LNCaP clone FGC (cell line): ENCODE measurements at places on chromosomes 4 and X.

DNA sequence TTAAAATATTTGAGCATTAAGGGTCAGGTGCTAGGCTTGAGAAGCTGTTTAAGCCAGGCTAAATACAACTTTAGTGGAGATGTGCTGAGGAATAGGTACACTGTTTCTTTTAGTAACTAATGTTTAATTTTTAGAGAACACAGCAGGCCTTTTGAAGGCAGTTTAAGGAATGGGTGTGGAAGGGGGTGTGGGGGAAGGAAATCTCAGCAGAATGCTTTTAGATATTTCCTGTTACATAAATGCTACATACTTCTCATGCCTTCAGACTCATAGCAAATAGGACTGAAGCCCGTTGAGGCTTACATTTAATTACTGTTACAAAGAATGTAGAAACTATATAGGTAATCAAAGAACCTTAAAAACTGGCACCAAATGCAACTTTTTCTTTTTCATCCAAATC is 66.3 kb downstream of the WWC2 start:
- no peak for DNase-seq

DNA sequence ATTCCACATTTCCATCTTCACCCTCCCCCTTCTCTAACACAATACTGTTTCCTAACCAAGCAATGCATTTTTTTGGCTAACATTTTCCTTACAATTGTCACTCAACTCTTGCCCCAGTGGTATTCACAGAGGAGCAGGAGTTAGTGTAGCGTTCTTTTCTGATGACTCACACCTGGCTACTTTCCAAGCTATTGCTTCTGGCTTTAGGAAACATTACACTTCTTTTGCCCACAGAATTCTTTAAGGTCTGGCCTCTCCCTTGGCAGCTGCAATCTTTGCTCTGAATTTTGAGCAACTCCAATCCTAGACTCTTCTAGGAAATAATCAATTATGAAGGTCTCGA is 27.5 kb upstream of the PDGFC start:
- DNase-seq, result no peak

GRCh38 chr4:76298227-76298626 is 8.3 kb upstream of the STBD1 start:
- no peak for DNase-seq

- DNase-seq, result no peak
Observed at GRCh38 chr4:180486342-180486741, 1756.9 kb upstream of the TENM3 start.

DNA sequence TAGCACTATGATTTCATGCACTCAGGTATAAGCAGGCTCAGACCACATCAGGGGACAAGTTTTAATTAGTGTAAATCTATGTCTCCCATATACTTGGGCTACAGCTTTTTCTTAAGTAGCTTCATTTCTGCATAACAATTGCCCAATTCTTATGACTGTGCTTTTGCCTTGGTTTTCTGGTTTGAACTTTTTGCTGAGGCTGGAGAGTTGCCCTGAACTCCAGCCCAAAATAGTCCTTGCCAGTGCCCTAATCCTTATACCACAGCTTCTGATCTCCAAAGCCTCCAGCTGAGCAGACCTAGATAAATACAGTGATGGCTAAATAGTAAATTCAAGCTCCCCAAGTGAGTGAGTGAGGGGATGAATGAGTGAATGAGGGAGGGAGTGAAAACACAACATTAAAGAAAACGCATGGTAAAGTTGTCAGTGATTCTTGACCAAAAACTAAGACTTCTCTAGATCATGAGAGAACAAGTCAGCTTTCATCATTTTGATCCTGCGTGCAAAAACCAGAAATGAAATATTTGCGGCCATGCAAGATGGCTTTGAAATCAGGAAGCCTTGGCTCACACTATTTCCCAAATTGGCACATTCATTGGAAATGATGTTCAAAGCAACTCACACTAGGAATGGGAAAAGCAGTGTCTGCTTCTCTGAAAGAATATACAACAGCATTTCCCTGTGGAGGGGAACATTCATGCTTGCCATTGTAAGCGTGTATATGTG is 437.1 kb upstream of the CTSO start:
- DNase-seq, result no peak

GRCh38 chrX:152072236-152072635 is 66.1 kb downstream of the MAGEA10 start:
- no peak for DNase-seq

DNA sequence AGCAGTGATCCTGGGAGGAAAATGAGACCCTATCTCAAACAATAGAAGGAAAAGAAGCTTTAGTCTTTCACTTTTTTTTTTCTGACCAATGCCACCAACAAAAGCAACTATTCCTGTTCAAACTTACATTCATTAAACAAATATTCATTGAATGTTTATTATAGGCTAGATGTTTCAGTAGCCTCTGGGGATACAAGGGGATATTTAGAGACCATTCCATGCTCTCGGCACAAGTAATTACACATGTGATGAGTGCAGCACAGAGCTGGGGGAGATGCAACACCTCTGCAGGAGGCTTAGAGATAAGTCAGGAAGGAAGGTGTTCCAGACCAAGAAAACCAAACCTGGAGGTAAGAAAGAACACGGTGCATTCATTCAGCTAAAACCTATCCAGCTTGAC is 68.3 kb downstream of the PALLD start:
- no peak for DNase-seq

GRCh38 chr4:107655289-107655688 is 64.7 kb downstream of the PAPSS1 start:
- no peak for DNase-seq

- no peak for DNase-seq
Observed at GRCh38 chrX:48600226-48600625, 2.9 kb downstream of the WDR13 start.

DNA sequence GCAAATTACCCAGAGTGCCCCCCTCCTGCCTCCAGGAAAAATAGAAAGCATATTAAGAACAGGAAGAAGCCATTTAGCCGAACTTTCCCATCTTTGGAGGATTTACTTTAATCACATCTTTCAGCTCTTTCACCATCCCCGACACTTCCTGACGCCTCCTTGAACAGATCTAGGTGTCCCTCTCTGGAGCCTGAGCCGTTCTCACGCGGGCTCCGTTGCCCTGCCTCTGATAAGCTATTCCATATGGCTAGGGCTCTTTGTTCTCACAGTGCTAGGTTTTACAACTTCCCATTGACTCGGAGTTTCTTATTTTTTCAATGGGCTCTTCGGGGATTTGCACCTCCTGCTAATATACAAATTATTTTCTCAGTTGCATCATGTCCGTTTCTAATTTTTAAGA is 82.1 kb upstream of the GPC4 start:
- DNase-seq, result no peak

DNA sequence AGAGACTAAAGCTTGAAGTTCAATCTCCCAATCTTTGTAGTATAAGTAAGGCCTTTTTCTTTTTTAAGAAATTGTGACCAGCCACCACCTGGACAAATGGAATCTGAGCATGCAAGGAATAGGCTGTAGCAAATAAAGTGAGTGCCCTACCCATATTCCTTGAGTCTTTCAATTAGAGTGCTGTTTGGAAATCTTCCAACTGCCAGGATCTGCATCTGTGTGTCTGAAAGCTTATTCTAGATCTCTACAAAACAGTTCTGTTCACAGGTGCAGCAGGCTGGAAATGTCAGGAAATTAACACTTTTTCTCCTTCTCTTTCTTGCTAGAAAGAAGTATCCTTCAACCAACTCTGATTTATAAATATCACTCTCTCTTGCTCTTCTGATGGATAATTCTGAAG is 76.7 kb upstream of the NDST3 start:
- no peak for DNase-seq

DNA sequence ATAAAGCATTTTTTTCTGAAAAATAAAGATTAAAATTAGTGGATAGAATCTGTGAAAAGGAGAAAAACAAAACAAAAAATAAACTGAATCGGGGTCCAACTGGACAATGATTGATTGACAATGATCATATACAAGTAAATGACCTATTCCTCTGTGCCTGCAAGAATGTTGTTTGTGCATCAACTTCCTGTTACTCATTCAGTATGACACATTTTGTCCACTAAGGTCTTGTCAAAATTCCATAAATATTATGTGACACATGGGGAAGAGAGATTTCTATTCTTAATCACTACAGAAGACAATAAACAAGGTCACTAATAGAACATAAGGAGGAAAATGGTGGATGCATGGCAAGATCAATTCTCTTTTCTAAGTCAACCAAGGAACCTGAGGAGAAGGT is 54.9 kb downstream of the F8 start:
- DNase-seq, result no peak

GRCh38 chr4:5128569-5128968 is 77.3 kb downstream of the STK32B start:
- no peak for DNase-seq

DNA sequence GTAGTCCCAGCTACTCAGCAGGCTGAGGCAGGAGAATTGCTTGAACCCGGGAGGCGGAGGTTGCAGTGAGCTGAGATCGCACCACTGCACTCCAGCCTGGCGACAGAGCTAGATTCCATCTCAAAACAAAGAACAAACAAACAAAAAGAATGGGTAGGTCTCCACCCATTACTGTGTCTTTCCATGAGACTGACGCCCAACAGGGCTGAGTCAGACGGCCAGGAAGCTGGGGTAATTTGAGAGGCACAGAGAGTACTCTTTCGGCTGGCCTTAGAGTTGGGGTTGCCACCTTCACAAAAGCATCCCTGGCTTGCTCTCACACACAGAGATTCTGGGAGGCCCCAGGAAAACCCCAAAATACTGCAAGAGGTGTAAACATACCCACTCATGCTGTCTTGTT is 72.0 kb upstream of the DHRSX start:
- DNase-seq, result no peak

- no peak for DNase-seq
Observed at GRCh38 chr4:138976526-138976925, 39.1 kb upstream of the NOCT start.

GRCh38 chr4:87209696-87210095 is 10.7 kb downstream of the KLHL8 start:
- DNase-seq, result no peak

- no peak for DNase-seq
Observed at GRCh38 chr4:96354036-96354712, 514.3 kb downstream of the PDHA2 start.

- DNase-seq, result no peak
Observed at GRCh38 chrX:5756616-5757015, 472.1 kb downstream of the NLGN4X start.

DNA sequence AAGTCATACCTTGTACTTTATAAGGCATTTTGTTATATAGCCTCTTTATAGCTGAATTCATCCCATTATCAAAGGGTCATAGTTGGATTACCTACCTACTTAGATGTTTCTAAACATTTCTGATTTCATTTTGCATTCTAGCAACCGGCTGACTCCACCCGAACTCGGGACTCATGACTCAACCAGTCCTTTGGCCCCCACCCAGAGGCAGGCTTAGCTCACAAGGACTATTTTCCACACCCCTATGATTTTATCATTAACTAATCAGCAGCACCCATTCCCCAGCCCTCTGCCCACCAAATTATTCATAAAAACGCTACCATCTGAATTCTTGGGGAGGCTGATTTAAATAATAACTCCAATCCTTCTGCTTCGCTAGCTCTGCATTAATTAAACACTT is 79.9 kb upstream of the EGFL6 start:
- no peak for DNase-seq

DNA sequence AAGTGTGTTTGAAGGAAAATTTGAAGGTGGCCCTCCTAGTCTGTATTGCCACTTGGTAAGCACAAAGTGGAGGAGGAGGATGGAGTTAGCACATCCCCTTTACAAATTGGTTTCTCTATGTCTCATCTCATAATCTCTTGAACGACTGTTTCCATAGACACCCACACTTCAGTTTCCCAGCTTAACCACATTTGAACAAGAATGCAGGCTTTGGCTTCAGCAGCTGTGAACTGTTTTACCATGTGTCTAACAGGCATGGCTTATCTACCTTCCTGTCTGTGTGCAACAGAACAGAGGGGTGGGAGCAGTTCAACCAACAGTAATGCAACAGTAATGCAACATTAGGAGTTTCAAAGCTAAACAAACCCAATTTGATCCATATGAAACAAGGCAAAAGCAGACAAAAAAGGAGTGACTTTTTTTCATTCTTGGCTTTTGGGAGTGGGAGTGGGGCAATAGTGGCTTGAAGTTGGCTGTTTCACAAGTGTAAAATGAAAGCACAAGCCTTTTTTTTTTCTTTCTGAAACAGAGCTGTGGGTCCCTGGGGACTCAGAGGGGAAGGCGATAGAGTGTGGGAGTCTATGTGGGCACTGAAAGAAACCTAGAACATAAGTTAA is 108.0 kb downstream of the ITM2A start:
- DNase-seq, result no peak

GRCh38 chrX:72604705-72605104 is 32.1 kb upstream of the HDAC8 start:
- DNase-seq, result no peak

DNA sequence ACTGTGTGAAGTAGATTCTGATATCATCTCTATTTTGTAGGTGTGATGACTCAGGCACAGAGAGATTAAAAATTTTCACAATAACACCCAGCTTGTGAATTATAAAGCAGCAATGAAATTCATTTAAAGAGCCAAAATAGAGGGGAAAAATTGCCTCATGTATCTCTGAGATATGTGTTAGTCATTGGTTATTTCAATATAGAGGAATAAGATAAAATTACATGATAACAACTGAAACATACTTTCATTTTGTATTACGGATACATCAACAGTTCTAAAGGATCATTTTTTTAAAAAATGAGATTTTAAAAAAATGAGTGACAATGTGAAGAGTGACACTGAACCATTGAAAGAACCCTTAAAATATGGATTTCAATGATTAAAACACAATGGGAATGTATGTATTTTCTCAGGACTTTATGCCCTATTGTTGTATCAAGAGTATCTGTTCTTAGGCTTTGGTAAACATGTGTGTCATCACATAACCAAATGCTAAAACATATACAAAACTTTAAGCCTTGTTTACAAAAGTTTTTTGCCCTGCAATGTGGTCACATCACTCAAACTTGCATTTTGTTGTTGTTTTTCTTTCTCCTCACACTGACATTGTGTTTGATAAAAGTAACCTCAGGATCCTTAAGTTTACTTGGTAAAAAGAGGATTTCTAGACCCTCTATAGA is 221.3 kb downstream of the ANTXR2 start:
- no peak for DNase-seq

DNA sequence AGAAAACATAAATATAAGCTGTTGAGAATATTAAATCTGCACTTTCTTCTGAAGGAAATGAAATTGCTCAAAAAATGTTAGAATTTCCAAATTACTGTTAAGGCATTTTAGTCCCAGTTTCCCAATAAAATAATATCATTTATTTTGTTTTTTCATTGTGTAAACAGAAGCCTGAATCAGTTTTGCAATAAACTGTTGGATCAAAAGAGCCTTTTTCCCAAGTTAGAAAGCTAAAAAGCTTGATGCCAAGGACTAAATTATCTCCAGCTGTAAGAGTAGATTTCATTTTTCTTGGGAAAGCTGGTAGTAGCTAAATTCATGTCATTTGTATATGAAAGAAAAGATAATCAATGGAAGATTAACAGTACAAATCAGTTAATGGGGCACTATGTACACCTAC is 95.8 kb downstream of the RNF150 start:
- DNase-seq, result no peak

- DNase-seq, result no peak
Observed at GRCh38 chr4:65737672-65738071, 67.4 kb upstream of the EPHA5 start.

GRCh38 chrX:48492293-48492910 is 16.4 kb upstream of the PORCN start:
- DNase-seq, result no peak
